ENCODE measurements at places on chromosomes 3 and 15. TPM values are rescaled to one million over a fixed set of nuclear protein-coding genes. Genes with fewer than 3 reads are reported as not detected.

IGSF11 gene
- 3.2 TPM for total RNA-seq

GLT8D1 gene
- 30.1 TPM for total RNA-seq

RTP3 gene
- not detected for total RNA-seq

ACSBG1 gene
- not detected for total RNA-seq

STRC gene
- total RNA-seq = not detected

GOLGA6L4 gene
- total RNA-seq = 1.8 TPM

CD200R1 gene
- 0.24 TPM for total RNA-seq

GPR62 gene
- total RNA-seq = 0.09 TPM

SEMA6D gene
- total RNA-seq = 6.0 TPM

TMEM45A gene
- 9.8 TPM for total RNA-seq

CPA3 gene
- 4.8 TPM for total RNA-seq

AMOTL2 gene
- total RNA-seq = 31.1 TPM

DZIP1L gene
- 9.3 TPM for total RNA-seq

LPP gene
- total RNA-seq = 84.4 TPM

GATA2 gene
- 17.1 TPM for total RNA-seq

SLC30A4 gene
- total RNA-seq = 1.0 TPM

GOLGA8S gene
- 1.3 TPM for total RNA-seq

GASK1A gene
- total RNA-seq = 2.5 TPM

PPP1R14D gene
- 0.37 TPM for total RNA-seq

STAC gene
- not detected for total RNA-seq

ITIH1 gene
- 0.51 TPM for total RNA-seq

LDHAL6B gene
- not detected for total RNA-seq

PSTPIP1 gene
- 0.83 TPM for total RNA-seq

EPHB3 gene
- total RNA-seq = 17.0 TPM

ALS2CL gene
- 18.3 TPM for total RNA-seq

PAQR9 gene
- not detected for total RNA-seq

CTDSPL2 gene
- 15.5 TPM for total RNA-seq

NANOGP8 gene
- total RNA-seq = not detected

OR4F6 gene
- total RNA-seq = not detected

AP3B2 gene
- 1.6 TPM for total RNA-seq

PSMD2 gene
- 70.2 TPM for total RNA-seq

TNNC1 gene
- 1.7 TPM for total RNA-seq

THRB gene
- total RNA-seq = 7.7 TPM

PAQR5 gene
- total RNA-seq = 7.1 TPM

SLC9C1 gene
- total RNA-seq = not detected

SEMA5B gene
- 2.7 TPM for total RNA-seq

MNS1 gene
- total RNA-seq = 1.1 TPM

SCN5A gene
- total RNA-seq = 0.39 TPM

C3orf85 gene
- not detected for total RNA-seq

TRPM1 gene
- total RNA-seq = not detected

SLC12A8 gene
- 13.9 TPM for total RNA-seq

PTH1R gene
- 1.4 TPM for total RNA-seq

IMPG2 gene
- total RNA-seq = 0.12 TPM

PIK3R4 gene
- 10.4 TPM for total RNA-seq

PCSK6 gene
- 3.0 TPM for total RNA-seq

DPPA2 gene
- total RNA-seq = not detected

ROPN1 gene
- total RNA-seq = not detected

GTPBP8 gene
- 8.0 TPM for total RNA-seq

C3orf22 gene
- not detected for total RNA-seq

ABCF3 gene
- total RNA-seq = 34.2 TPM

TMIE gene
- 0.13 TPM for total RNA-seq

CLDN16 gene
- 0.25 TPM for total RNA-seq

B3GALNT1 gene
- 4.3 TPM for total RNA-seq

CCDC39 gene
- total RNA-seq = not detected
